ENCODE measurements at places on chromosomes 7 and 10. TPM values are rescaled to one million over a fixed set of nuclear protein-coding genes. Genes with fewer than 3 reads are reported as not detected.

Gene SFXN3
- total RNA-seq = 45.7 TPM

Gene PLAC9
- total RNA-seq = 0.16 TPM

Gene DPP6
- total RNA-seq = not detected

Gene ATRNL1
- 0.32 TPM for total RNA-seq

Gene OPN4
- total RNA-seq = not detected

Gene OR2A42
- total RNA-seq = not detected

Gene WEE2
- total RNA-seq = not detected

Gene LIPJ
- total RNA-seq = not detected

Gene ZNF117
- 0.09 TPM for total RNA-seq

Gene CCL24
- not detected for total RNA-seq

Gene RPEL1
- total RNA-seq = 0.07 TPM

Gene SORCS1
- total RNA-seq = not detected

Gene GARIN1A
- total RNA-seq = 0.67 TPM

Gene NCF1
- 0.18 TPM for total RNA-seq

Gene PDE1C
- 2.5 TPM for total RNA-seq

Gene PNLIPRP1
- not detected for total RNA-seq

Gene PPP1R17
- not detected for total RNA-seq

Gene HYCC1
- total RNA-seq = 27.7 TPM

Gene SPDYE2
- total RNA-seq = not detected

Gene ST8SIA6
- 0.03 TPM for total RNA-seq

Gene SRI
- 126 TPM for total RNA-seq

Gene CLDN3
- 3.6 TPM for total RNA-seq

Gene PAXIP1
- total RNA-seq = 13.1 TPM

Gene ARHGAP21
- total RNA-seq = 32.2 TPM

Gene KCNMA1
- 65.1 TPM for total RNA-seq

Gene STK32C
- 48.1 TPM for total RNA-seq

Gene TMEM106B
- total RNA-seq = 30.5 TPM

Gene AKAP9
- total RNA-seq = 14.1 TPM

Gene NPY4R2
- total RNA-seq = 26.5 TPM

Gene SLC13A1
- total RNA-seq = not detected

Gene PNLIPRP3
- 0.03 TPM for total RNA-seq

Gene CYP3A7
- 0.05 TPM for total RNA-seq

Gene ZNF716
- total RNA-seq = not detected

Gene KIN
- total RNA-seq = 11.2 TPM

Gene PIP
- total RNA-seq = 0.16 TPM
